RWPE2 (cell line): ENCODE measurements at places on chromosomes 5 and 9.

DNA sequence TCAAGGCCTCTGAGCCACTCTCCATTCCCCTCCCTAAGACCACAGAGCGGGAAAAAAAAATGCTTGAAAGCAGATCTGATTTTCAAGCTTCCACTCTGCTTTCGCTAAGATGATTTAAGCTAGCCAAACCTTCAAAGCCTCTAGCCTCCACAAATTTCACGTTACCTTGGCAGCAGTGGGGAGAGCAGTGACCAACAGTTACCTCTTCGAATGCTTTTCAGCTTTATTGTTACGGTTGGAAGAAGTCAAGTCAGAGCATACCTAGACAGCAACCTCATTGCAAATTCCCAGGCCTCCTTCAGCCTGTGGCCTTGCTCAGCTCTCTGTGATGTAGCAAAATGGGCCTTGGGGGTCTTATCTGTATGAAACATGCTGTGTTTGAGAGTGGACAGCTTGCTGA, 89.6 kb downstream of the FRMD3 start:
- DNase-seq, result no peak

DNA sequence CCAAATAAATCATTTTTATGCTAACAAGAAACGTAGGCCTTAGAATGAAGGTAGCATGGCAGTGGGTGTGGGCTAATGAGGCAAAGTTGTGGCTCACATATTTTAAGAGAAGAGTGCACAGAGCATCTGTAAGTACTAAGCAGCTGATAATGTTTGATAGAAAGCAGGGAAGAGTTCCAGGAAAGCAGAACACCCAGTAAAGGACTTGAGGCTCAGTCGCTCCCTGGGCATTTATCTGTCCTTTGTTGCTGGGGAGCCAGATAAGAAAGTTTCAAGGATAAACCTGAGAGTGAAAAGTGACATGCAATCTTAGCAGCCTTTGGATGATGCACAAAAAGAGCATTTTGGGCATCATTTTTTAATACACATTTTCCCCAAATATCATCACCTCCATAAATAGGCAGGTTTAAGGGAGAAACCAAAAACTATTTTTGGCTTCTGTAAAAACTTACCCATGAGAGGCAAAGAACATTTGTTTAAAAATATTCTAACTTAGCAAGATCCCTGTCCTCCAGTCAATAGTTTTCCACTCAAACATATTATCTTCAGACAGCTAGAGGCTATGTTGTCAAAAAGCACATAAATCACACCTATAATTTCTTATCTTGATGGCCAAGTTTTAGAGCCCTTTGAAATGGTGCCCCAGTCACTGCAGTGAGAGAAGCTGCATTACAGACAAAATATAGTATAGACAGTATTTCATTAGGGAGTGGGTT, 3.4 kb downstream of the FREM1 start:
- DNase-seq, result no peak

DNA sequence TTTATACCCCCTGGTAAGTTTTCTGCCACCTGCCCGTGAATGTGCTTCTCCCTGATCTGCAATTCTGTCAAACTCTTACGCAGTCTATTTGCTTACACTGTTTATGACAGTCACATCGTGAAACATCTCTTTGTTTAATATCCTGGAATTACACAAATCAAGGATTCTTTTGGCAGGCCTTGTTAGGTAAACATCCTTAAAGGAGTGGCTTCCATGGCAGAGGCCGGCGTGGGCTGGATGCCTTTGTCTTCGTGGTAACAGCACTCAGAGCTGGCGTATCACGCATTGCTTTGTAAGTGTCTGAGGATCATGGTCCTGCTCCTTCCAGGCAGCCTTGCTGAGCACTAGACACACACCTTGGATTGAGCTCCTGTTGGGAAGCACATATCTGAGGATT, 145.7 kb downstream of the IRX1 start:
- DNase-seq, result peak; percentile 91

DNA sequence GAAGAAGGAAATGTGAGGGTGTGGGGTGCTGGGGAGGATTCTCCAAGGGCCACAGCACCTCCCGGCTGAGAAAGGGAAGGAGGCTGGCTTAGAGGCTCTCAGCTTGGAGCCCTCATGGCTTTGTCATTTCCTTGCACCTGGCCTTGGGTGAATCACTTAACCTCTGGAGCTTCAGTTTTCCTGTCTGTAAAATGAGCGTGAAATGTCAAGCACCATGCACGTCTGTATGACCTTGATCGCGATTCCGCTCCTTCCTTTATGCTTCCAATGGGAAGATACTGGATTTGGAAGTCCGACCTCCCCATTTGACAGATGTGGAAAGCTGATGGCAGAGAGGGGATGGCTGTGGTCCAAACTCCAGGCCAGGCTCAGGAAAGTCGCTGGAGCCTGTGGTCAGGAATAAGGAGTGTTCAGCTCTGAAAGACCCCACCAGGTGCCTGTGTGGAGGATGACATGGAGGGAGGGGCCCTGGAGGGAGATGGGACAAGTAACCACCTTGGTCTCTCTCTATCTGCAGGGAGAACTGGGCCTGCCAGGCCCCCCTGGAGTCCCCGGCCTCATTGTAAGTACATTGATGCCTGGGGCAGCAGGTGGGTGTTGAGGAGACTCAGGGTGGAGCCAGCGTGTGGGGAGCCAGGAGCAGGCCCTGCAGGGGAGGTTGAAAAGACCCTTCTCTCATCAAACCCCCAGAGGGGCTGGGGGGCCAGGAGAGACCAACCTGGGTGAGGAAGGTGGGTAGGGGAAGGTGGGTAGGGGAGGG, 66.5 kb downstream of the COL27A1 start:
- no peak for DNase-seq

GRCh38 chr5:73434461-73434860, 14.1 kb downstream of the FOXD1 start:
- no peak for DNase-seq

- DNase-seq, result no peak
Observed at GRCh38 chr9:86407022-86407421, 52.8 kb upstream of the TUT7 start.

GRCh38 chr5:126961702-126962101, 68.7 kb downstream of the MARCHF3 start:
- DNase-seq, result no peak

DNA sequence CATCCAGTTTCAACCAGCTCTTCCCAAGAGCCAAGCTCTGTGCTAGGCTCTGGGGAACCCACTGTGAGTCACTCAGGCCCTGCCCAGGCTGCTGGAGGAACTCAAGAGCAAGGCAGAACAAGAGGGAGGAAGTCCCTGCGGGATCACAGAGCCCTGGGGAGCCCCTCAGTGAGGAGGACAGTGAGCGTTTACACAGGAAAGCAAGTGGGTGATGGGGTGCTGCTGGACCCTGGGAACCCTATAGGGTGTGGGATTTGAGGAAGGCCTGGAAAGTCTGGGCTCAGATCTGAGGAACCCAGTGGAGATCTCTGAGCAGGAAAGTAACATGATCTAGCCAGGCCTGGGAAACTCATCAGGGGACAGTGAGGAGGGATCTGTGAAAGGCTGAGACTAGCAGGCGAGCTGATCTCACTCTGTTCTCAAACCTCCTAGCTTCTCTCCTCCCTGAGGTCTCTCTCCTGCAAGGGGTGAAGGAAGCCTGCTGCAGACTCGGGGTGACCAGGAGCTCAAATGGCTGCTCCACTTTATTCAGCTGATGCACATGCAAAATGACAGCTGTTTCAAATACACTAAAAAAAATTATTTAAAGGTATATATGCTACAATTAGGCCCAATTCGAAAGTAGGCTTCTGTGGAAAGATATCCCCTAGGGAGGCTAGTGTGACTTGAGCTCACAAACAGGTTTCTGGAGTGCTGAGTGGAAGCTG, 70.0 kb downstream of the SHB start:
- DNase-seq, result no peak

DNA sequence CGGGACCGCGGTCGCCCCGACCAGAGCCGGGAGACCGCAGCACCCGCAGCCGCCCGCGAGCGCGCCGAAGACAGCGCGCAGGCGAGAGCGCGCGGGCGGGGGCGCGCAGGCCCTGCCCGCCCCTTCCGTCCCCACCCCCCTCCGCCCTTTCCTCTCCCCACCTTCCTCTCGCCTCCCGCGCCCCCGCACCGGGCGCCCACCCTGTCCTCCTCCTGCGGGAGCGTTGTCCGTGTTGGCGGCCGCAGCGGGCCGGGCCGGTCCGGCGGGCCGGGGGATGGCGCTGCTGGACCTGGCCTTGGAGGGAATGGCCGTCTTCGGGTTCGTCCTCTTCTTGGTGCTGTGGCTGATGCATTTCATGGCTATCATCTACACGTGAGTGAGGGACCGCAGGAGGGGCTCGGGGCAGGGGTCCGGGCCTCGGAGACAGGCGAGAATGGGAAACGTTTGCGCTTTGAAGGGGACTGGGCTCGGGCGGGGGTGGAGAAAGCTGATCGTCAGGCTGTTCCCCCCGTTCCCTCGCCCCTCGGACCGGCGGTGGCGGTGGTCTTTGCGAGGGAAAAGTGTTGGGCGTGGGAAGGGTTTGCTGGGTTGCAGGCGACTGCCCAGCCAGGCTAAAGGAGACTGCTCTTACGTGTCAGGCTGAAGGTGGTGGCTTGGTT, 457 bp downstream of the UGCG start:
- no peak for DNase-seq

- DNase-seq, result no peak
Observed at GRCh38 chr5:7494481-7495130, 98.7 kb downstream of the ADCY2 start.

DNA sequence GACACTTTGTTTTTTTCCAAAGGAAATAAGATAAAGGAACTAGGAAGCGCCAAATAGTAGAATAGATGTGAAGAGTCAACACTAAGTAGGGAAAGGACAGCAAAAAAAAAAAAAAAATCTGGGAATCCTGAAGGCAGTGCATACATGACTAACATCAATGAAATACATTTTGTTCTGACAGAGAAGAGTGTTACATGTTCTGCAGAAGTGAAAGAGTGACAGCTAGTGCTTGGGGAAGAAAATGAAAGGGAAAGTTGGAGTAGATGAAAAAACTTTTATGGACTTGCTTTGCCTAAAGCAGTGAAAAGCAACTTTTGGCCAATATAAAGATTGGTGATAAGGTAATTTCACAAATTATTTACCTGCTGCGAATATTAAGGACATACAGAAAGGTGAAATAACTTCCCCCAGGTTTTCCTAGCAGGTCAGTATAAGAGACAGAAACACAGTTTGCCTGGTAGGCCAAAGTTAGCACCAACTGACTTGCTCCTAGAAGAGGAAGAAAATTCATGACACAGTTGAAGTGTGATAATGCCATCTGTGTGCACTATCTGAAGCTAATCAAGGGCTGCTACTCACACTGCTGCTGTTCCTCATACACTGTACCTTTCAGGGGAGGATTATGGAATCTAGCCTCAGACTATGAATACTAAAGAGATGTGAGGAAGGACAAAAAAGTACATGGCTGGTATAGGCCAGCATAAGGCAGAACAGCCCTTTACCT, 38.6 kb downstream of the RANBP6 start:
- DNase-seq, result no peak

- no peak for DNase-seq
Observed at GRCh38 chr5:177111720-177112394, 21.7 kb upstream of the NSD1 start.

DNA sequence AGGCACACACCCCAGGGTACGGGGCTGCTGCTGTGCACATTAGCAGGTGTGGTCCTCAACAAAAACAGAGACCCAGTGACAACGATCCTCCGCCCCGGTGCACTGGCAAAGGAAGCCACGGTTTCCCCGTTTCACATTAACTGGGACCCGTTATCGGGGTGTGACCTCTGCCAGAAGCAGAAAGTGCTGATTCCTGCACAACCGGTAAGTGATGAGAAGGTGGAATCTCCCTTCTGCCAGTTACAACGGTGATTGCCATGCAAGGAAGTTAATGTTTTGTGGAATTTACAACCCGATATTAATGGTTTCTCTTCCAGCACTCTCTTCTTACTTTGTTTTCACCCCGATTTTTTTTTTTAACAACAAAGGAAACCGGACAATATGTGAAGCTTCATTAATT, 294.9 kb upstream of the IRX1 start:
- DNase-seq, result no peak

GRCh38 chr5:90747693-90748092, 189.1 kb downstream of the ADGRV1 start:
- no peak for DNase-seq

DNA sequence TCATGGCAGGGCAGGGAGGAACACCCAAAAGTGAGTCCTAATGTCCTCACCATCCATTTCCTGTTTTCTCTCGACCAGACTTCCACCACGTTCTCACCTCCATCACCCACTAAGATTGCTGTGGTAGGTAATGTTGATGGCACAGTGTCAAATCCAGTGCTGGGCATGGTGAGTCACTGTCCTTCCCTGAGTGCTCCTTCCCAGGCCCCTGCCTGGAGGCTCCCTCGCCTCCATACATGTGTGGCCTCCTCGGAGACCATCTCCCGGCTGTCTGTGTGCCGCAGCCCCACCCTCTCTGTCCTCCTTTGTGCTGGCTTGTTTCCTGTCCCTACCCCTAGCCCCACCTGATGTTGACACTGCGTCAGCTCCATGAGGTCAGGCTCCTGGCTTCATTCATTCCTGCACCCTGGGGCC, 177.5 kb downstream of the SYK start:
- no peak for DNase-seq

- no peak for DNase-seq
Observed at GRCh38 chr5:147482706-147483180, 27.1 kb downstream of the DPYSL3 start.

- peak; percentile 74 for DNase-seq
Observed at GRCh38 chr9:16442622-16443021, 427.8 kb downstream of the BNC2 start.

DNA sequence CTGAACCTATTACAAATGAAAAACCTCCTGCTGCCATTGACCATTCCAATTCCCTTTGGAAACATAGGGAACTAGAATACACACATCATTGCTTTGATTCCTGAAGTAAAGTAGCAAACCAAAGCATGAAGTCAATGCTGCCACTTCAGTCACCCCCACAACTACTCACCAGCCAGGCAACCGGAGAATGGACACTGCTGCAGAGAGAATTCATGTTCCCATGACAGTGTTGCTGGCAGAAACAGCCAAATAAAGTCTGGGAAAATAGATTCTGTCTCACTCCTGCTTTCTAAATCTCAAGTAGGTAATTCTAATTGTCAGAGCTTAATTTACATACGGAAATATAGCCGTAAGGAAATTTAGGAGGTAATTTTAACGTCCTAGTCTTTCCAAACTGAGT, 162.9 kb upstream of the PLPPR1 start:
- DNase-seq, result no peak

DNA sequence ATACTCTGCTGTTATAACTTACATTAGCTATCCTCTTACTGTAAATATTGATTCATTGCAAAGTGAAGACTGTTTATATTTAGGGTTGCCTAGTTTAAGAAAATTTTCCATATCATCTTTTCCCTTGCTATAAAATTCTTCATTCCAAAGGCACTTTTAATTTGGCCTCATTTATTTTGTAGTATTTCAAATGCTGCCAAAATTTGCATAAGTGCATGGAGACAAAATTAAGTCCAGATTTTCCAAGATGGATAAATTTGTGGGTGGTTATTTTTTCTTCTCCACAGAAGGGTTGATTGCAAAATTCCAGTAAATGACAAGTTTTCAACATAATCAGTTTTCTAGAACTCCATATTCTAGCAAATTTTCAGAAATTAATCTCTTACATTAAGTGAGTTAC, 141.5 kb upstream of the MTAP start:
- DNase-seq, result no peak

- no peak for DNase-seq
Observed at GRCh38 chr5:150665044-150665443, 4.0 kb downstream of the MYOZ3 start.
